Islet precursor cell (in vitro differentiated cells): ENCODE measurements at places on chromosomes 7 and 10.

DNA sequence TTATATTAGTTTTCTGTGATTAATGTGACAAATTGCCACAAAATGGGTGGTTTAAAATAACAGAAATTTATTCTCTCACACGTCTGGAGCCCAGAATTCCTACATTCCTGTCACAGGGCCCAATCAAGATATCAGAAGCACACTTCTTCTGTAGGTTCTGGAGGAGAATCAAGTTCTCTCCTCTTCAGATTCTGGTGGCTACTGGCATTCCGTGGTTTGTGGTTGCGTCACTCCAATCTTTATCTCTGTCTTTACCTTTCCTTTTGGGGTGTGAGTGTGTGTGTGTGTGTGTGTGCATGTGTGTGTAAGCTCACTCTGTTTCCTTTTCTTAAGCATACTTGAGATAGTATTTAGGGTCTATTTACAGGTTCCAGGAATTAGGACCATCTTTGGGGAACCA lies 115.5 kb upstream of the DKK1 start:
- no peak for DNase-seq

DNA sequence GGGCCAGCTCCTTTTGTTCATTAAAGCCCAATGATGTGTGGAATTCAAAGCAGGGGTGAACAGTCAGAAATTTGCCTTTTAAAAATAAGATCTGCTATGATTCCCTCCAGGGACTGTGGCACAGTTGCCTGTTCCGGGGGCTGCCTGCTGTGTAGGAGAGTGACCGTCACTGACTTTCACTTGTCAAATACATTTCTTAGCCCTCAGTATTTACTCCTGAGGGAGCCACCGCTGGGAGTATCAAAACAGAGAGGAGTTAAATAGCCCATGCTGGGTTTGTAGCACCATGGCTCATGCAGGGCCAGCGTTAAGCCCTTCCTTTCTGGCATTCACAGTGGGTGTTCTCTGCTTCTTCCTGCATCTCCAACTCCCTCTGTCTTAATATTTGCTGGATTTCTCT lies 897.8 kb downstream of the SORCS3 start:
- DNase-seq = no peak

DNA sequence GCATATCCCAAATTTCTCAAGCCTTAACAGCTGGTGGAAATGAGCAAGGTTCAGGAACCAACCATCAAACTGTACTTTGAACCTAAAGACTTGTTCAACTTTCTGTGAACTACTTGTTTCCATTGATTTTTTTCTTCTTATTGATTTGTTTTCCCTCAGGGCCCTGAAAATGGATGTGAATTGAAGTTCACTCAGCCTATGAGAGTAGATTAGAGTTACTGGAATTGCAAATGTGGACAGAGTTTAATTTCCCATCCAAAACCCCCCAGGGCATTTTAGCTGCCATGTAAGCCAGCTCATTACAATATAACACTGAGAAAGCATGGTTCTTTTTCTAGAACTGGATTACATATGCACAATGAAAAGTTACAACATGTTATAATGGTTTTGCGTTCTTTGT lies 1105.7 kb downstream of the REEP3 start:
- DNase-seq = no peak

- DNase-seq = no peak
Measured at GRCh38 chr7:93944673-93945072, 23.1 kb downstream of the GNG11 start.

DNA sequence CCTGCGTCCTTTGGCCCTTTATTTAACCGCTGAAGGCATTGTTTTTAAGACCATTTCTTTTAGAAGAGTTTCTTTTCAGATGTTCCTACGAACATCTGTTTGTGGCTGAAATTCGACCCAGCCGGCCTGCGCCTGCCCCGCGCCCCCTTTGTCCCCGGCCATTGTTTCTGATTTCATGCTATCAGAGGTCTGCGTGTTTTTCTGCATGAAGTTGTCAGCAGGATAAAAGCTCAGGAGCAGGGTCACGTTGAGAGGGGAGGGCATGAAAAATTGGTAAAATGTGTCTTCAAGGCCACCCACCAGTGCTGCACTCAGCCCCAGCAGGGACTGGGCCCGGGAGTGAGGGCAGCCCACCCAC lies 43.1 kb downstream of the NKX6-2 start:
- DNase-seq = no peak

GRCh38 chr10:13741438-13741837 lies 154.7 kb downstream of the PRPF18 start:
- DNase-seq = no peak

DNA sequence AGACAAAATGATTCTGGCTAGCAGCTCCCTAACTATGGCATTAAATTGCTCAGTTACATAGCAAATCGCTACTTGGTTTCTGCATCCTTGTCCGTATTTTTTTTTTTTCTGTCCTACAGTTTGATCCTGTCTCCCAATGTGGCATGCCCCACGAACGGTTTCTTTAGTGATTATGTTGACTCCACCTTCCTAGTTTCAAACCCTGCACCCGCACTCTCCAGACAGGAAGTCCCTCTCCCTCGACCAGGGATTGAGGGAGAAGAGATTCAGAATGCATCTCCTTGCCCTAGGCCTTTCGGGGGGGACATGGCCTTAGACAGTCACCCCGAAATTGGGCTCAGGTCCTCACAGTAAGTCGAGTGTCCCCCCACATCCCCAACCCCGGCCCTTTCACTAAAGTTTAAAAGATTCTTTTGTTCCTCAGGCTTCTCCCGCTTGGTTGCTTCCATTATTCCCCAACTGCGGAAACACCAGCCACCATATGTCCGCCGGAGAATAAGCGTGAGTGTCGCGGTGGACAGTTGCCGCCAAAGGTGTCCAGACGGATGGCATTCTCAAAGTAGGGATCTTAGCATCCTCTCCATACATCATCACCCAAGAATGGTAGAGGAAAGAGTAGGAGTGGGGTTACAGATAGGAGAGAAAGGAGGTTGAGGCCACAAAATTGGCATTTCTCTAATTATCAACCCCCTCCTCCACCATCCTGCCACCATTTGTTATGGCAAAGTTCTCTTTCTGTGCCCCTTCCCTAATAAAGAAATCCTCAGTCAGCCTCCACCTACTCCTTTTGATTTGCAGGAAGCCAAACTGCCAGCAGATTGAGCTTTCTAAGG lies 7.3 kb downstream of the EVX1 start:
- peak; percentile 40 for DNase-seq

GRCh38 chr7:75789361-75789924 lies 17.4 kb upstream of the CCL26 start:
- DNase-seq = no peak

DNA sequence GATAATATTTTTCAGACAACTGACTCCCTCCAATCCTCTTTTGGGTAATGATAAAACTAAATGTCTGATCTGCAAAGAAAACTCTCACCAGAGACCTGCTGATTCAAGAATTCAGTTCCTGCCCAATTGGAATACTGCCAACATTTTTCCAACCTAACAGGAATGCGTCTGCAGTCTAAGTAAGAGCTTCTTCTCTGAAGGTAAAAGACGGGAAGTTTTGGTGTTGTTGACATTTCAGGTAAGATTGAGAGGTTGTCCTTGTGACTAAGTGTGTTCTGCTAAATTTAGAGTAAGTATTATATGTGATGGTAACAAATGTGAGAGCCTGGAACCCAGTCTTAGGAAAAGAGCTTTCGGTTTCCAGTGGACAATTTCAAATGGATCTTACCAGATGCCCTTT lies 17.6 kb downstream of the IFIT5 start:
- DNase-seq = no peak

DNA sequence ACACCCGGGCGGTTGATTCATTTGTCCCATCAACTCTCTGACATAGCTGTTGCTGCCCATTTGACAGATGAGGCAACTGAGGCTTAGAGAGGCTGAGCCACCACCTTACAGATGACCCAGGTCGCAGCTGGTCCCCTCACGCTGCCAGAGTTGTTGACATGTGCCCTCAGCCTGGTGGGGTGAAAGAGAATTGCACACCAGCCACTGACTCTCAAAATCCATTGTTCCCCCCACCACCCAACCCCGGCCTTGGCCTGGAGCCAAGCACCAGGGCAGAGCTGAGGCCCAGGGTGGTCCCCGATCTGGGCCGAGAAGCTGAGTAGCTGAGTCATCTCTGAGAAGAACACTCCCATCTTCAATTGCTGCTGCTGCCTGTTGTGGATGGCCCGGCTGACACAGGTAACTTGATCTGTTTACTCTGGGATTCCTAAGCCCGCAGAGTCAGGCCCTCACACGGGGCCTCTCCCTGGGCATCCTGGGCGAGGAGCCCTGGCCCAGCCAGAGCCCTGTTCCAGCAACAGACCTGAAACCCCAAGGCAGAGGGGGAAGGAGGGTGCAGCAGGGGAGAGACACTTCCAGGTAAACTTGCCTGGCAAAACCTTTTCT lies 27.5 kb downstream of the PVRIG start:
- peak; percentile 94 for DNase-seq

- DNase-seq = no peak
Measured at GRCh38 chr7:98315318-98315993, 34.0 kb downstream of the BRI3 start.

- DNase-seq = no peak
Measured at GRCh38 chr7:64625114-64626082, 40.5 kb upstream of the ZNF107 start.

DNA sequence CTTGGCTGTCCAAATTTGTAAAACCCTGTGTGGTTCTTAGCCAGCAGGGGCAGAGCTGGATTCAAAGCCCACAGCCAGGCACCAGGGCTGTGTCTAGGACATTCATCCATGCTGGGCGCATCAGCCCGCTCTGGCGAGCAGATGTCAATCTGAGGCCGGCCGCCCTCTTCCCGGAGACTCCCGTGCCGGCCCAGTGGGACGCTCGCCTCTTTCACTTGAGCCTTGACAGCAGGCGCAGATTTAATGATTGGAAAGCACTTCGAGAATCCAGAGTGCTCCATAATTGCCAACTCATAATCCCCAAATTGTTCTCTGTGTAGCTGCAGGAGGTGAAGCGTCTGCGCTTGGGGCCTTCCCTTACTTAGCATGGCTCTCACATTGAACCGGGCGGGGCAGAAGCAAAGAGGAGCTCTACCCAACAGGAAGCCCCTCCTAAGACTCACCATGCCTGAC lies 36.7 kb downstream of the SLIT1 start:
- no peak for DNase-seq

DNA sequence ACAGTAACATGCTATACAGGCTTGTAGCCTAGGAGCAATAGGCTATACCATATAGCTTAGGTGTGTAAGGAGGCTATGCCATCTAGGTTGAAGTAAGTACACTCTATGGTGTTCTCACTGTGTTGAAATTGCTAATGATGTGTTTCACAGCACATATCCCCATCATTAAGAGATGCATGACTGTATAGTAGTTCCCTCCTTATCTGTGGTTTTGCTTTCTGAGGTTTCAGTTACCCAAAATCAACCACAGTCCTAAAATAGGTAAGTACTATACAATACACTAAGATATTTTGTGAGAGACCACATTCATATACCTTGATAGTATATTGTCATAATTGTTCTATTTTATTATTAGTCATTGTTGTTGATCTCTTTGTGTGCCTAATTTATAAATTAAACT lies 12.7 kb downstream of the FZD1 start:
- DNase-seq = no peak

DNA sequence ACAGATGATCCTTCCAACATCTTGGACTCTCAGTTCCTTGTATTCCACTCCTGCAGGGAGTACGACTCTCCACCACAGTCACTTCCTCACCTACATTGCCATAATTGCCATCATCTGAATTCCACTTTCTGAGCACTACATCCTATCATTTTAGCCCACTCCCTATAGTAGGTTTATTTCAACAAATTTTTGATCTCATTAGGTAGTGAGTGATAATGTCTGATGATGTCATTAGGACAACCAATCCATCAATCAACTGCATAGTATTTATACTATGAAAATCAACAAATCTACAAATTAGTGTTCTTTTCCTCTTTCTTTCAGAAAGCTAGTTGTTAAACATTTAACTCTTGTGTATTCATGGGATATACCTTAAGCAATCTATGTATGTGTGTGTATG lies 13.7 kb upstream of the TRA2A start:
- DNase-seq = no peak

GRCh38 chr10:2874963-2875362 lies 192.4 kb upstream of the PFKP start:
- DNase-seq = no peak

- DNase-seq = no peak
Measured at GRCh38 chr7:81887098-81888090, 117.5 kb upstream of the HGF start.

- DNase-seq = peak; percentile 58
Measured at GRCh38 chr10:25704622-25705021, 229.4 kb upstream of the MYO3A start.
